Pancreas (tissue), 10 donors: ENCODE measurements at places on chromosomes 4 and X. TPM values are rescaled to one million over a fixed set of nuclear protein-coding genes. Genes with fewer than 3 reads are reported as not detected.

- peak; percentile 5 for DNase-seq
These were observed 37.9 kb downstream of the RAP2C start for GRCh38 chrX:132181364-132181763.

DNA sequence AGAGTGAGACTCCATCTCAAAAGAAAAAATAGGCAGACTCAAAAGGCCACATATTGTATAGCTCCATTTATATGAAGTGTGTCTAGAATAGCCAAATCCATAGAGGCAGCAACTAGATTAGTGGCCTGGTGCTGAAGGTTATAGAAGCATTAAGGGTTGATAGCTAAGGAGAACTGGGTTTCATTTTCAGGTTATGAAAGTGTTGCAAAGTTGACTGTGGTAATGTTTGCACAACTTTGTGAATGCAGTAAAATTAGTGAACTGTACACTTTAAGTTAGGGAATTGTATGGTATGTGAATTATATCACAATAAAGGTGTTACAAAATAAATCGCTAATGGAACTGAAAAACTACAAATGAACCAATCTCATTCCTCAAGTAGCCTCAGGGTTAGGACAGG is 28.3 kb downstream of the TXLNG start:
- no peak for DNase-seq

DNA sequence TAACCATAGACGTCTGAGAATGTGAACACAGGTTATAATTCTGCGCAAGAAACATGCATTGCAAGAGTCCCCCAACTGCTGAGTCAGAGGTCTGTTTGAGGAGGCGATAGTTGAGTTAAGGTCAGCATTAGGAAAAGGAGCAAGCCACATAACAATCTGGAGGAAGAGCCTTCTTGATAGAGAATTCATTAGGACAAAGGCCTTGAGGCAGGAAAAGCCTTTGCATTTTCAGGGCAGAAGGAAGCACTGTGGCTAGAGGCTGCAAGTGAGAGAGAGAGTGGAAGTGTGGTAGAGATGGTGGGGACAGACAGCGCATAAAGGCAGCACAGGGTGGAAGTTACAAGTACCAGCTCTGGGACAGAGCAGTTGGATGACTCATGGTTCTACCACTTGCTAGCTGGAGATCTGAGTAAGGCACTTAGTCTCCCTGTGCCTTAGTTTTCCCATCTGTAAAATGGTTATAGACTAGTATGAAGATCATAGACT is 125.8 kb upstream of the LNX1 start:
- no peak for DNase-seq

GRCh38 chrX:151393514-151393913 is 3.5 kb upstream of the VMA21 start:
- DNase-seq: no peak

DNA sequence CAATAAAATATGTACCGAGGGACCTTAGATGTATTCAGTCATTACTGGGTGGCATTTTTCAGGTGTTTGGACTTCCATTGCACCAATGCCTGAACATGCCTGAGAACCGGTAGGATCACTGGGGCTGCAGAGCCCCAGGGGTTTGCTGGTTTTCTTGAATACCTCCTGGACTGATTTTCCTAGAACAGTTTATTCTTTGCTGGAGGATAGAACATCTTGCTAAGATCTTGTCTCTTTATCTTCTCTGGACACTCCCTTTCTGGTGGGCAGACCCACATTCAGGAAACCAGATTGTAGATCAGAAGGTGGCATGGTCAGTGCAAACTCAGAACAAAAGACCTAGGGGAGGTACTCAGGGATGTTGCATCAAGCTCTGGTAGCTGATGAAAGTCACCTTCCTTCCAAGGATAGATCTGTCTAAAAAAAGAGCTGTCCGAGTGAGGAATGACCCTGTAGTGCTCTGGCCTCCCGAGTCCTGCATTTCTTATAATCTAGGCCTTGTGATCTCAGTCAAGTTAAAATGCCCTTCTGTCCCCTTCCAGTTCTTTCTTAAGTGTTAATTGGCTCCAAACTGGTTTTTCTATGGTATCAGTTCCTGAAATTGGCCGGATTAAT is 84.8 kb downstream of the CLDN34 start:
- DNase-seq: no peak

DNA sequence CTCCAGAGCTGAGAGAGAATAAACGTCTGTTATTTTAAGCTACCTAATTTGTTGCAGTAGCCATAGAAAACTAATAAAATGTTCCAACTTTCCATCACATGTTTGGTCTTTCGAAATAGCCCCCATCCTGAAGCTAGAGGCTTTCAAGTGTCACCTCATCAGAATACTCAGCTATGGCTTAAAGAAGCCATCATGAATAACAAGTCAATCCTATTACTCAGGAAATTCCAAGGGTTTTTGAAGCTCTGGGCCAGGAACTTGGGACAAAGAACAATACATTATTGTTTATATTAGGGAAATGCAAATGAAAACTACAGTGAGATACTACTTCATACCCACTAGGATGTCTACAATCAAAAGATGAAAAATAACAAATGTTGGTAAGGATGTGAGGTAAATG is 42.2 kb downstream of the TBCK start:
- no peak for DNase-seq

- no peak for DNase-seq
These were observed 3.5 kb upstream of the AFAP1 start for GRCh38 chr4:7943211-7943610.

GRCh38 chr4:40238700-40239548 is 42.1 kb downstream of the RHOH start:
- DNase-seq: no peak

- DNase-seq: no peak
These were observed 243.0 kb upstream of the TRAM1L1 start for GRCh38 chr4:117328333-117328732.

GRCh38 chr4:8559011-8559410 is 21.2 kb upstream of the GPR78 start:
- no peak for DNase-seq

GRCh38 chr4:155403886-155404285 is 27.1 kb upstream of the MAP9 start:
- no peak for DNase-seq

DNA sequence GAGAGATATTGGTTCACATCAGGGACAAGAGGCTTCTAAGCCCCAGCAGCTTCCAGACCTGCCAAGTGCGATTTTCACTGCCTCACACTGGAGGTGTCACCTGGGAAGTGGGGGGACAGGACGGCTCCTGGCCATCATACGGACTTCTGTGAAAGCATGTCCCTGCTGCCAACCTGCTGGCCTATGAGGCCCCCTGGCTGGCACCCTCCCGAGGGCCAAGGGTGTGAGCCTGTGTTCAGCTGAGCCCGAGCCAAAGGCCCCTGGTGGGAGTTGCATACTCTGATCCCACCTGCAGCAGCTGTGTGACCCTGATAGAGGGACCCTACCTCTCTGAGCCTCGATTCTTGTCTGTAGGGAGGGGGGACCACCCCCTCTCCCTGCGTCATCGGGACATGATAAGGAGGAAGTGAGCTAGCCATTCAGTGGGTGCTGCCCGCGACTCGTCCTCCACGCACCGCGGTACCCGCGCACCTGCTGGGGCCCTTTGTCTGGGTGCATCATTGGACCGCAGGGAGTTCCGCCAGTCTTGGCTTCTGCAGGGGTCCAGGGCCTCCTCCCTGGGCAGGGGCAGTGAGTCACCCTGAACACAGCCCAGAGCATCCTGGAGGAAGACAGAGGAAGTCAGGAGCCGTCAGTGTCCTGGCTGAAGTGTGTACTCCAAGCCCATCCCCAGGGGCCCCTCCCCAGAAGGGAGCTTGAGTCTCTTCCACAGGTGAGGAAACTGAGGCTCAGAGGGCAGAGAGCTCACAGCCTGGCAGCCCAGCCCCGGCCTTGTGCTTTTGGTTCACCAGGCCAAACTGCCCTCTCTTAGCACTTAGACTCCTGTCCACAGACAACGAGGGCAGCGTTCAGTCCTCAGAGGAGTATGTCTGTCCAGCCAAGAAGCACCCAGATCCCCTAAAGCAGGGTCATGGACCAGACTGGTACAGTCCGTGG is 24.1 kb downstream of the C4orf50 start:
- no peak for DNase-seq

- no peak for DNase-seq
These were observed 444.4 kb downstream of the GABRG1 start for GRCh38 chr4:45679411-45679810.

DNA sequence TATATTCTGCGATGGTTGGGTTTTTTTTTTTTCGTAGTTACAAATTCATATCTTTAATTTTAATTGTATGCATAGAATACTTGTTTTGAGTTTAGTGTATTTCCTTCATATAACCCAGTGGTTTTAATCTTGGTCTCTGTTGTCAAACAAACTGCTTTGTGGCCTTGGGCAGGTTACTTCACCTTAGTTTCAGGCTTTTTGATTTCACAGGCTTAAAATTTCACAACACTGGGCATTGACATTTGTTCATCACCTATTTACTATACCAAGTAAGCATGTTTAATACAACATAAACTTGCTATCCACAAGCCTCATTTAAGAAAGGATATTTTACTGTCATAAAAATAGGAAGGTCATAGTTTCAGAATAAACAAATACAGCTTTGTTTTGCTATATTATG is 14.7 kb downstream of the RAPGEF2 start:
- DNase-seq: no peak

GRCh38 chrX:100643212-100643611 is 787 bp upstream of the SRPX2 start:
- no peak for DNase-seq

DNA sequence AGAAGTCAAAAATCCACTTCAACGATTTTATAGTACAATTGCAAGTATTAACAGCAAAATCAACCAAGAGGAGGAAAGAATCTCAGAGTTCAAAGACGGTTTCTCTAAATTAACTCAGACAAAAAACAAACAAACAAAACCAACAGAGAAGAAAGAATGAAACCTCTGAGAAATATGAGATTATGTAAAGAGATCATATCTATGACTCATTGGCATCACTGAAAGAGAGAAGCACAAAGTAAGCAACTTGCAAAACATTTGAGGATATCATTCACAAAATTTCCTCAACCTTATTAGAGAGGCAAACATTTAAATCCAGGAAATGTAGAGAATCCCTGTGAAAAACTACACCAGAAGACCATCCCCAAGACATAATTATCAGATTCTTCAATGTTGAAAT is 370.4 kb downstream of the INPP4B start:
- DNase-seq: no peak

DNA sequence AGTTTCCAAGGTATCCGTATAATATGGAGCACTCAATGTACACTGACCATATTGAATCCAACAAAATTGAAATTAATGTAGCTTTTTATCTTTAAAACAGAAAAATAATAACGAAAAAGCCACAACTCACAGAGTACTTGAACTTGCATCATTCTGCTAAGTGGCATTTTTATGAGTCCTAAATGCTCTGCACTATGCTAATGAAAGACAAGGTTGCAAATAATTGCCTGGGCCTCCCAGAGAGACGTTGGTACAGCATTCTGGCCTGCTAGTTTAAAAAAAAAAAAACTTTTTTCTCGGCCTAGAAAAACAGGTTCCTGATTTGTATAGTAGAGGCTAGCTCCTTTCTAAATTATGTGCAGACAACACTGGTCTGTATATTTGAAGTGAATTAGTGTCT is 4.3 kb upstream of the FAM9B start:
- DNase-seq: no peak

The NSG1 gene
- 0.56 TPM for total RNA-seq

The NALF2 gene
- 0.65 TPM for total RNA-seq
